ENCODE measurements at places on chromosomes 7 and 10.

- DNase-seq, result no peak
These were observed 46.8 kb downstream of the HIPK2 start for GRCh38 chr7:139730746-139731612.

GRCh38 chr7:132317701-132318351 lies 258.4 kb downstream of the PLXNA4 start:
- DNase-seq, result no peak

- no peak for DNase-seq
These were observed 527.0 kb downstream of the NEBL start for GRCh38 chr10:20369863-20370736.

DNA sequence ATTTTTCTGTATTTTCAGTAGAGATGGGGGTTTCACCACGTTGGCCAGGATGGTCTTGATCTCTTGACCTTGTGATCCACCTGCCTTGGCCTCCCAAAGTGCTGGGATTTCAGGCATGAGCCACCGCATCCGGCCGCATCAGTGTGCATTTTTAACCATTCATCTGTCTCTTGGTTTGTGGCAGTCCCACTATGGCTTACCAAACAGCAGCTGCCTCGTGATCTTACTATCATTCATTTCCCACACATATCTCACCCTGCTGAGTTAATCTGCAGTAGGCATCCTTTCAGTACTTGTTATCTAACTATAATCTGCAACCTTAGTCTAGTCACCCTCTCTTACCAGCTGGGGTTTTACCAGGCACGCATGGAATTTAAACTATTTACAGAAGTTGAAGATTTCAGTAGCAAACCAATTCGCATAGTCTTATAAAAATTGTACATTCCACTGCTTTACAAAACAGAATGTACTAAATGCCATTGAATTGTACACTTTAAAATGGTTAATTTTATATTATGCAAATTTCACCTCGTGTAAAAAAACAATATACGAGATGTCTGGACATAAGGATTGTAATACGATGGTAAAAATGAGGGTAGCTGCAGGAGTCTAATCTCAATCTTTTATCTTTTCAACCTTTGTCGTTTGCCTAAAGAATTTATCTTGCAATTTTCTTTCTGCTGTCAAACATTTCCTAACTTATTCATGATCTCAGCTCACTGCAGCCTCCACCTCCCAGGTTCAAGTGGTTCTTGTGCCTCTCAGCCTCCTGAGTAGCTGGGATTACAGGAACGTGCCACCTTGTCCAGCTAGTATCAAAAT lies 4.6 kb upstream of the TBC1D12 start:
- DNase-seq, result no peak

- DNase-seq, result no peak
These were observed 29.6 kb downstream of the IDE start for GRCh38 chr10:92544296-92544695.

DNA sequence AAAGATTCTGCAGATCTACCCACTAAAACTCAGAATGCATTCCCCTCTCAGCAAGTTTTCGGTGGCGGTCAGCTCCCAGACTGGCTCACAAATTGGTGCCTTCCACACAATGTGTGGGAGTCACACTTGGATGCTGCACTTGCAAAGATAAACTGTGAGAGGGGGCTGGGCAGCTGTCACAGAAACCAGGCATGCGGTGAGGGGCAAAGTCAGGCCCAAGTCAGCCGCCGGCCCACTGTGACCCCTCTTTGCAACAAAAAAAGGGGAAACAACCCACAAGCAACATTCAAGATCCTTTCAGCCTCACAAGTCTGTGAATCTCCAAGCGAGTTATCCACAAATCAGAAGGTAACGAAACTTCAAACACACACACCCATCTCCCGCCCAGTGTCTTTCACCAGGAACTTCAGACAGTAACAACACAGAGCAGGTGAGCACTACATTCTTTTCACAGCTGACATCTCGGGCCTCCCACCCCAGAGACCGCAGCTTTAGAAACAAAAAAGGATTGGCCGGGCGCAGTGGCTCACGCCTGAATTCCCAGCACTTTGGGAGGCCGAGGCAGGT lies 32.0 kb downstream of the SNX8 start:
- no peak for DNase-seq

GRCh38 chr10:125222515-125223308 lies 62.3 kb upstream of the CTBP2 start:
- no peak for DNase-seq

DNA sequence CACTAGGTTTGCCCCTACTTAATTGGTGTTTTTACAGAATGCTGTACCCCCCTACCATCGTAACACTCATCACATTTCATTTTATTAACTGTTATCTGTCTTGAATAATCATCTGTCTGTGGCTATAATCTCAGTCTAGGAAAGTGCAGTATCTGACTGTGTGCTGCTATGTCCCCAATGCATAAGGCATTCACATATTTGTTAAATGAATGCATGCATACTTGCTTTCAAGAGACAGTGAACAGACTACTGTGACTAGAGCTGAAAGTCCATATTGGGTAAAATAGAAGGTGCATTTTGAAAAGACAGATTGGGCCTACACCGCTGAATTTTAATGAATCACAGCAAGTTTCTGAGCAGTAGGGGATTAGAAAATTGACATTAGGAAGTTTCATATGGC lies 112.3 kb downstream of the ARHGAP12 start:
- peak; percentile 10 for DNase-seq

- DNase-seq, result no peak
These were observed 367.3 kb downstream of the CXCL12 start for GRCh38 chr10:44017483-44018145.

DNA sequence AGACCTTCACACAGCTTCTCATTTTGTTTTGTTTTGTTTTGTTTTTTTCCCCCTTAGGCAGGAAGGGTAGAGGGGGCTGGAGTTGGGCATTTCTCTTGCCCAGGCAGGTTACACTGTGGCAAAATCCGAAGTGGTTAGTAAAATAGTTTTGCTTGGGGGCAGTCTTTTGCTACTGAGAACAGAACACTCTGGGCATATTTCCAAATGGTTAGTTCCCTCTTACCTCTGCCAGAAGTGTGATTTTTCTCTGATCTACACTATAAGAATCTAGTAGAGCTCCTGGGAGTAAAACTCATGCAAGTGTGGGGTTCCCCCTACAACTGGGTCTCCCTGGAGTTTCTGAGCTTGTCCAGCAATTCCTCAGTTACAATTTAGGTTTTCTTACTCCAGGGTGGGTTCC lies 61.7 kb downstream of the NPS start:
- no peak for DNase-seq

DNA sequence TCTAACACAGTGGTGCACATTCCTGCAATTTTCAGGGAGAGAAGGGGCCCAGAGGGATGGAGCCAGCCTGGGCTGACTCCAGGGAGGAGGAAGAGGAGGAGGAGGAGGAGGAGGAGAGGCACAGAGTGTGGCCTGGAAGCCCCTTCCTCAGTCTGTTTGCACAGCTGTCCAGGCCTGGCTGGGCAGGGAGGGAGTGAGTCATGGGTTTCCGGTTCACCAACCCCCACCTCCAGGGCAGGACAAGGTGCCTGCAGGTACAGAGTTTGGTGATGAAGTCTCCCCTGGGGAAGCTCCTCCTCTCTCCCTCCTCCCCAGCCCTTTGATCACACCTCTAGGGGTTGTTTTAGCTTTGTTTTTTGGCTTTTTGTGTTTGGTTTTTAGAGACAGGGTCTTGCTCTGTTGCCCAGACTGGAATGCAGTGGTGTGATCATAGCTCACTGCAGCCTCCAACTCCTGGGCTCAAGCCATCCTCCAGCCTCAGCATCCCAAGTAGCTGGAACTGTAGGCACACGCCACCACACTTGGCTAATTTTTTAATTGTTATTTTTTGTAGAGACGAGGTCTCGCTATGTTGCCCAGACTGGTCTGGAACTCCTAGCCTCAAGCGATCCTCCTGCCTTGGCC lies 77.5 kb upstream of the CUX1 start:
- DNase-seq, result no peak

- no peak for DNase-seq
These were observed 526 bp downstream of the CH25H start for GRCh38 chr10:89206402-89207180.

DNA sequence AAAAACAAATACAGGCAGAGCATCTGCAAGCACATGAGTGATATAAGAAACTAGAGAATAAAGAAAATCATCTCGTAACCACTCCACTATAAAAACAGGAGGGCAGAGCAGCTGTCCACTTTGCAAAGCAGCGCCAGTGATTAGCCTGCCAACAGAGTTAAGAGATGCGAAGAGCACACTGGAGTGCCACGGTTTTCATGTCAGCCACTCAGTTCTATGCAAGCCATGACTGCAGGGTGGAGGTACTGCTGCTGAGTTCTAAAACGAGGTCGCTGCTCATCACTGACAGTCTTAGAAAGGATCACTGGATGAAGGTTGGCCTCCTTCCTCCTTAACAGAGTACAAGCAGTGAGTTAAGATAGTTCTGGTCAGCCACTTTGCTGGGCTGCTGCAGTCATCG lies 58.5 kb downstream of the FGFR2 start:
- no peak for DNase-seq
